IMR-90 (cell line): ENCODE measurements at places on chromosomes 5 and 9. TPM values are rescaled to one million over a fixed set of nuclear protein-coding genes. Genes with fewer than 3 reads are reported as not detected.

PCDHA6 gene
- under 0.01 TPM in 1 of 2 replicates, not detected in the other for total RNA-seq

INSYN2B gene
- 33.5 and 43.6 TPM in 2 replicates for total RNA-seq

DNA sequence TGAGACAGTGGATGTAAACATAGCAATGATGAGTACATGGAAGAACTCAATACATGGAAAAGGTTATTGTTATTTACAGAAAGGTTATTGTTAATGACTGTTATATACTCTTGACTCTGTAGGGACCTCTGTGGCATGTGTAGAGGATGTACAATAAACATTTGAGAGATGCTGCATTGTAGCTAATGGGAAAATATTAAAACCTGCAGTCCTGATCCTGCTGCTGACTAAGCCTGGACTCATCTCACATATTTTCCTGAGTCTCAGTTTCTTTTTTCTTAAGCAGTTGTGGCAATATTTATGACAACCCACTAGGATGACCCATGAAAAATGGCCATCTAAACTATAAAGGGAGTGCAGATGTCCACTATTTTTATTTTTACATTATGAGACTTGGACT, 75.4 kb downstream of the DOCK2 start:
- no peaks in the 10 kb centered on the region for H3K36me3 ChIP-seq
- H3K27me3 ChIP-seq: no peaks in the 10 kb centered on the region
- peaks cover 17% of the 10 kb centered on the region for H3K4me1 ChIP-seq
- peak; percentile 40 for DNase-seq
- no peak overlapping the region for H3K27ac ChIP-seq
- no peak overlapping the region for H3K4me3 ChIP-seq

GRCh38 chr9:117242082-117242481, 172.8 kb downstream of the ASTN2 start:
- DNase-seq: no peak
- H3K27ac ChIP-seq: no peak overlapping the region
- no peaks in the 10 kb centered on the region for H3K4me1 ChIP-seq
- H3K4me3 ChIP-seq: no peak overlapping the region

- H3K36me3 ChIP-seq: no peaks in the 10 kb centered on the region
- DNase-seq: no peak
- no peaks in the 10 kb centered on the region for H3K27me3 ChIP-seq
- H3K4me3 ChIP-seq: no peak overlapping the region
Observed at GRCh38 chr5:103617913-103618312, 55.3 kb upstream of the NUDT12 start.

DNA sequence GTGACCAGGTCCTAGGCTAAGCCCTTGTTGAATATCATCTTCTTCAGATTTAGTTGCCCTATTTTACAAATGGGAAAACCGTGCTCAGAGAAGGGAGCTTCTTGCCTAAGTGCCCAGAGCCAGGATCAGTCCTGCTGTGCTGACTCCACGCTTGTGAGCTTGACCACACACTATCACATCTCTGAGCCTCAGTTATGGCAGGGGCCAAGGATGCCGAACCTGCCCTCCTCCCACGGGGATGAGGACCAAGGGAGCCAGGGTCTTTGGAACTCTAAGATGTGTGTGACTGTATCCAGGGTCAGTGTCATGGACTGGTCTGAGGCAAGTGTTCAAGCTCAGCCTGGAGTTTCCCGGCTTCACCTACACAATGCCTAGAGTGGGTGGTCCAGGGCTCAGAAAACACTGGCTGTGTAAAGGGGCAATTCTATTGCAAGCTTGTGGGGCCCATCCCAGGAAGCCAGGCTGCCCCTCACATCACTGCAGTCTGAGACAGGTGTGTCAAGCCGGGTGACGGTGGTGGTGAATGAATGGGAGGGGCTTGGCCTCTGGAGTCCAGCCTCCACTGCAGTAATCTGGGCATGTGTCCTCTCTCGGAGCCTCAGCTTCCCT, 235.7 kb downstream of the PBX3 start:
- H3K36me3 ChIP-seq: no peaks in the 10 kb centered on the region
- no peak for DNase-seq
- no peaks in the 10 kb centered on the region for H3K4me1 ChIP-seq
- H3K27me3 ChIP-seq: peaks cover 13% of the 10 kb centered on the region
- H3K27ac ChIP-seq: no peak overlapping the region
- H3K4me3 ChIP-seq: no peak overlapping the region

DNA sequence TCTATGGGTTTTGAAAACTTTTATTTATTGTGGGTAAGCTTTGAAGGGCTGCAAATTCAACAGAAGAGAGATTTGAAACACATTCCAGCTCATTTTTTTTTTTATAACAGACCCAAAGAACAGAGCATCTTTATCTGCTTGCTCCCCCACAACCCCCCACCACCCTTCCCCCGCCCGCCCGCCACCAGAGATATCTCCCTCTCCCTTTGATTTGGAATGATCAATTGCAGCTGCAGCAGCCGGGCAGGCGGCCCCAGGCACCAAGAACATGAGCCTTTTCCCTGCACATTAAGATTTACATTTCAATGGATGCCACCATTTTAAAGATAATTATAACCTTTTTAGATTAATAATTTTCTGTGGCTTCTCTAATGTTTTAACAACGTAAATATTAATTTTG, 510.9 kb downstream of the ZNF608 start:
- H3K36me3 ChIP-seq: no peaks in the 10 kb centered on the region
- no peaks in the 10 kb centered on the region for H3K4me1 ChIP-seq
- H3K27ac ChIP-seq: no peak overlapping the region
- peaks cover 3% of the 10 kb centered on the region; the same call in 1 of the 2 replicates for H3K27me3 ChIP-seq
